Colonic mucosa (tissue), 4 donors: ENCODE measurements at places on chromosomes 5 and 9.

DNA sequence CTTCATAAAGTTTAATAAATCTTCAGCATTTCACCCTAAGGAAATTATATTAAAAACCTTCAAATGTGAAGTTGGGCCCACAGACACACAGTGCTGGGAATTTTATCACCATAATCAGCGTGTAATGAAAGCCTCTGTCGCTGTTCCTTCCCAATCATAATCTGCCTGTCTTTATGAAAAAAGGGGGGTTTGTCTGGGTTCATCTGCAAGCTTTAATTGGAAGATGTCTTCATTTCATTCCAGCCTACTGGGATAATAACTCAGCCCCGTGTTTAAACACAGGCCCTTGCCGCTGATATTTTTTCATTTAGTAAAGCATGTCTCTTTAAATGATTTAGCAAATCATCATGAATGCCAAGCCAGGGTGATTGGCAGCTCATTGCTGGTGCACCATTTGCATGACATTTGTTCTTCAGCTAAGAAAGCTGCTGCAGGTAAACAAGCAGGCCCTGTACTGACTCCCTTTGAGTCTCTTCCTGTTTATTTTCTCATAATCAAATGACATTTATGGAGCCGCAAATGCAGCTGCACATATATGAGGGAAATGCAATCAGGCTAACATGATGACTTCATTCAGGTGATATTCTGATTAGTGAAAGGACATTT lies 362.9 kb upstream of the TLE4 start:
- no peaks in the 10 kb centered on the region for H3K4me1 ChIP-seq
- no peak overlapping the region for H3K4me3 ChIP-seq
- H3K27me3 ChIP-seq = no peaks in the 10 kb centered on the region
- DNase-seq = no peak

GRCh38 chr9:23447166-23447565 lies 378.9 kb downstream of the ELAVL2 start:
- H3K4me3 ChIP-seq = no peak overlapping the region
- H3K36me3 ChIP-seq = no peaks in the 10 kb centered on the region
- H3K27ac ChIP-seq = no peak overlapping the region
- DNase-seq = no peak
- H3K27me3 ChIP-seq = no peaks in the 10 kb centered on the region

- peaks cover 49% of the 10 kb centered on the region for H3K36me3 ChIP-seq
- no peaks in the 10 kb centered on the region for H3K4me1 ChIP-seq
- no peak overlapping the region for H3K4me3 ChIP-seq
- H3K27me3 ChIP-seq = no peaks in the 10 kb centered on the region
- no peak for DNase-seq
These were observed 28.7 kb downstream of the DYNC2I2 start for GRCh38 chr9:128627906-128628305.

- H3K4me3 ChIP-seq = no peak overlapping the region
- no peaks in the 10 kb centered on the region for H3K36me3 ChIP-seq
- DNase-seq = no peak
- H3K4me1 ChIP-seq = no peaks in the 10 kb centered on the region
- H3K27me3 ChIP-seq = peaks cover 24% of the 10 kb centered on the region
These were observed 9.1 kb downstream of the EGFL7 start for GRCh38 chr9:136671646-136672430.

DNA sequence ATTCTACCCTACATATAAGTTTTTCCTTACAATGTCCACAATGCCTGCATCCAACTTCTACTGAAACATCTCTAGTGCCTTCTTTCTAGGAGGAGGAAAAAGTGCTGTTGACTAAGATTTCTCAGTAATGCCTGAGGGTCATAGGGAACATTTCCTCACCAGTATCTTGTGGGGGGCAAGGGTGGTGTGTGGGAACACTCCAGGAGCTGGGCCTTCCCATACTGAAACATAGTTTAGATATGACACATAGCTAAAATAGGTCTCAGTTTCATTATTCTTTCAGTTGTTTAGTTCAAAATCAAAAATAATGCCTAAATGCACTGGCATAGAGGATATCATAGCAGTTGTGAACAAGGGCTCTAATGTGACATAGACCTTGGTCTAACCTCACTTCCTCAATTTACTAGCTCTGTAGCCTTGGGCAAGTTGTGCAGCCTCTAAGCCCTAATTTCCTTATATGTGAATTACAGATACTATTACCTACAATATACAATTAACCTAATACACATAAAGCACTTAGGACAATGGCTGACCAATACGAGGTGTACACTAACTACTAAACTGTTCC lies 66.1 kb downstream of the HAPLN1 start:
- H3K27me3 ChIP-seq = no peaks in the 10 kb centered on the region
- H3K27ac ChIP-seq = no peak overlapping the region
- H3K4me1 ChIP-seq = no peaks in the 10 kb centered on the region

DNA sequence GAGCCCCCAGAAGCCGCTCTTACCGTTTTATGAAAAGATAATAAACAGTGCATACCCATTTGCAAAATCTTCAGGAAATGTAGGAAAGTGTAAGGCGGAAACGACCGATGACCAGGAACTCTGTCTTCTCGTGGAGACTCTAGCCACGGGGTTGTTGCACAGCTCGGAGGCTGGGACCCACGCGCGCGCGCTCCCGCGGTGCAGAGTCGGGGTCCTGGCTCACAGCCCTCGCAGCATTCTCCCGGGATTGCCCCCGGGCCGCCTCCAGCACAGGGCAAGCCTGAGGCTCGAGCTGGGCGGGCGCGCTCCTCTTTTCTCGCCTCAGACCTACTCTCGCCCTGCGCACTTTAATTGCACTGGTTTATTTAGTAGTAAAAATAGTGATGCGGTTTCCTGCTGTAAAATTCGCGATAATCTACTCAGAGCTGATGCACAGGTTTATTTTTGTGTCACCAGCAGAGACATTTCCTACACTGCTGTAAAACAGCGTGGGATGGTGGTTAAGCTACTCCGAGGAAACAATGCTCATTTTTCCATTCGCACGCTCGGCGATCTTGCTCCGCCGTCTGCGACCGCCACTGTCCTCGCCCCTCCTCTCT lies 15.5 kb downstream of the TRIM7 start:
- peak overlapping the region; percentile 28 for H3K27ac ChIP-seq
- H3K4me3 ChIP-seq = peak overlapping the region; percentile 81
- no peaks in the 10 kb centered on the region for H3K4me1 ChIP-seq
- H3K36me3 ChIP-seq = no peaks in the 10 kb centered on the region
- peak; percentile 54 for DNase-seq
- no peaks in the 10 kb centered on the region for H3K27me3 ChIP-seq

- no peak for DNase-seq
- no peaks in the 10 kb centered on the region for H3K4me1 ChIP-seq
- H3K27me3 ChIP-seq = no peaks in the 10 kb centered on the region
- no peak overlapping the region for H3K27ac ChIP-seq
These were observed 55.1 kb upstream of the NRARP start for GRCh38 chr9:137357166-137357565.
